Activated CD4-positive, alpha-beta memory T cell treated with anti-CD3 and anti-CD28 coated beads, Interleukin-2, amount 10 ng/mL, durations not matched to agents 7 days and 5 days (primary cell): ENCODE measurements at places on chromosomes 16 and 17. TPM values are rescaled to one million over a fixed set of nuclear protein-coding genes. Genes with fewer than 3 reads are reported as not detected.
A peak's percentile ranks its signal among the peaks of the same experiment; 100 is the strongest.

Gene MYLK3
- total RNA-seq, result 0.35 TPM

Gene IGF2BP1
- not detected for total RNA-seq

- DNase-seq, result no peak
These were observed 619 bp downstream of the NAT9 start for GRCh38 chr17:74775409-74776043.

DNA sequence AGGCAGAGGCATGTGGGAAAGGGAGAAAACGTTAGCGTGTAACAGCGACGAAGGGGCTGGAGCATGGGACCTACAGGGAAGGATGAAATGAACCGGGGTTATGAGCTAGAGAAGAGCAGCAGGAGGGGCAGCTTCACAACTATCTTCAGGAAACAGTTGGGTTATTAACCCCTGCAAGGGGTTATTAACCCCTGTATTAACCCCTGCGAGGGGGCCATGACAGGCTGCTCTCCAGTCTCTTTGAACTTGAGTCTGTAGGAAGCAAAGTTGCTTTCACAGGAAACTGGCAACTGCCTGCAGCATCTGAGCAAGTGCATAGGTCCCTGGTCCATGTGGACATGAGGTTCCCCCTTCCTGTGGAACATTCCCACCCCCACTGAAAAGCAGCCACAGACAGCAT lies 119.2 kb upstream of the CRHR1 start:
- DNase-seq, result no peak

GRCh38 chr16:11234884-11235702 lies 20.9 kb downstream of the SOCS1 start:
- DNase-seq, result no peak

DNA sequence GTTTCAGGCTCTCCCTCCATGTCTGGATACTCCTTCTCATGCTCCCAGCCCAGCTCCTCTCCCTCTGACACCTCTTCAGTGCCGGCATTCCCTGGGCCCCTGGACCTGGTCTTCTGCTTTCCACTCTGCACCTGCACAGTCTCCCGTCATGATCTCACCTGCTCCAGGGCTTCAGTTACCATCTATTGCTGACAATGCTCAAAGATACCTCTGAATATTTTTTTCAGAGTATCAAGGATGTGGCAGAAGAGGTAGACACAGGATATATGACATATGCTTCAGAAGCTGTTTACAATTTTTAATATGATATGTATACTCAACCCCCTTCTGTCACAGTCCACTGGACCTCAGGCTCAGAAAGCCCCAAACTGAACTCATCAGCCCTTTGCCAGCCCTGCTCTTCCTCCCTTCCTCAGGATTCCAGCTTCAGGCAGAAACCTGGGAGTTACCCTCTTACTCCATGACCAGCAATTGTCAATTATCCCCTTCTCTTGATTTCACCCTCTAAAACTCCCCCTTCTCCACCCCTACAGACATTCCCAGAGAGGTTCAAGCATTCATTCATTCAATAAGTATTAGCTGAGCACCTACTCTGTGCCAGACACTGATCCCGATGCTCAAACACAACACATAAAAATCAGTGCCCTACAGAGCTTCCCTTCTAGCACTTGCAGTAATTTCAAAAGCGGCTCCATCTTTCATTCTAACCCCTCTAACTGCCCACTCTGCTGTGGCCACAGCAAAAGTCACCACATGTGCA lies 7.8 kb upstream of the MLLT6 start:
- DNase-seq, result no peak

DNA sequence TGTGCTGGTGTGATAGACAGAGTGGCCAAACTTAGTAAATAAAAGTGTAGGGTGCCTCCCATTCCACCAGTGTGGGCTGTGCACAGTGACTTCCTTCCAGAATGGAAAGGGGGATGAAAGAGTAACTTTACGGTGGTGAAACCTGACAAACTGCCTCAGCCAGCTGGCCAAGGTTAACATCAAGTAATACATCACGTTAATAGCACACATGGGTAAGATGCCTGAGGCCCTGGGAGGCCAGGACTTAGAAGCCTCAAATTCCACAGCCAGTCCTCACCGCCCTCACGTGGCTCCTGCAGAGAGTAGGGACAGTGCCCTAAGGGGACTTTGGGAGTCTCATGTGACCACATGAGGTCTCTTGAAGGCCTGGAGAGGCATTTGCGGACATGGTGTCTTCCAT lies 14.1 kb downstream of the RMI2 start:
- no peak for DNase-seq

DNA sequence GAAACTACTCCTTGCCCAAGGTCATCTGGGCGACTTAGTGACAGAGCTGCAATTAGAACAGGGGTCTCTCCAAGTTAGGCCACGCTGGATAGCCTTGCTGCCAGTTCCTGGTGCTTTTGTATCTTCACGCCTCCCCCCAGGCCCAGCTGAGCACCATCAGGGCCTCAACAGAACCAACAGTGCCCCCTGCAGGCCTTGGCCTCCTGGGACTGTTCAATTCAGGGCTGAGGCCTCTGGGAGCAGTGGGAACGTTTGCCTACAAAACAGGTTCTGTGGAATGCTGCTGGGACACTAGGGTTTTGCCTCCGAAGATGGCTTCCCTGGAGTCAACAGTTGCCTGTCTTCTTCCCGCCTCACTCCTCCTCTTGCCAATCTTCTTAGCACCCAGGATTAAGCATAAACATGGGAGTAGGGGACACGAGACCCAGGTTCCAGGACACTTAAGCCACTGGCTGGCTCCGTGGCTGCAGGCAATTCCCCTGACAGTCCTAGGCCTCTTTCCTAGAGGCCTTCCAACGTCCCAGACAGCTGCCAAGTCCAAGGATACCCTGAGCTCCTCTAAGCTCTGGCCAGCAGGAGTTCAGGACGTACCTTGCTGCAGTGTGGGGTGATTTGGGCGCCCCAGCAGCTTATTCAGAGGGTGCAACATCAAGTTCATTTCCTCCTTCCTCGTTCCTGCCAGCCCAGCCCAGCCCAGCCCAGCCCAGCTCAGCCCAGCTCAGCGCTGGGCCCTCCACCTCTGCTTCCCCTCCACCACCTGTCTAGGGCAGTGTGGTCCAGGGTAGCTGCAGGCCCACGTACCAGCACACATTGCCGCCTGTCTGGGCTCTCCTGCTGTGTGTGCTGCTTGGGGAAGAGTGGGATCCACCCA lies 246.6 kb upstream of the RPL38 start:
- DNase-seq, result peak; percentile 56

GRCh38 chr17:82876149-82876548 lies 36.3 kb upstream of the ZNF750 start:
- no peak for DNase-seq

GRCh38 chr17:78081551-78081950 lies 47.0 kb downstream of the TMC6 start:
- DNase-seq, result no peak

- DNase-seq, result no peak
These were observed 237.6 kb downstream of the SOX9 start for GRCh38 chr17:72358465-72358864.

DNA sequence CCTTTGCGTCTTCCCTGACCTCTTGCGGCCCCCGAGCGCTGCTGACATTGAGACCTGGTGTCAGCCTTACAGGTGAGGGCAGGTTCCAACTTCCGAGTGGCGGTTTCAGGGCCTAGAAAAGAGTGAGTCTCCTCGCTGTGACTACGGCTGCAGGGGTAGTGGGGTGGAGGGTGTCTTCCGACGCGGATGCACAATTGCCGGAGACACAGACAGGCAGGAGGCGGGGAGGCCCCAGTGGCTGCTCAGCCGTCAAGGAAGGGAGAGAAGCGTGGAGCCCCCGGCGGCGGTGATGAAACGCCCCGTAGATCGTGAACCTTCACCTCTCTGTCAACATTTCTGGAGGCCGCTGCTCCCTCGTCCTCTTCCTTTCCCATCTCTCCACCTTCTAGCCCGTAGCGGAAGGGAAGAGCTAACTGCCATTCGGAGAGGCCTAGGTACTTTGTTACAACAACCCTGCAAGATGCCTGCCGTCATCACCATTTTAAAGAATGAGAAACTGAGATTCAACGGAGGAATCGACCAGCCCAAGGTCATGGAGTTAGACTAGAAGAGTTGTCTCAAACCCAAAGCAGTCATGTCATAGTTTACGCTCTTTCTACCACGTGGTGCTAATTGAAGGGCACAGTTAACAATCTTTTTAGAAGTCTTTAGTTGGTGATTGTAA lies 485 bp downstream of the DNAJA3 start:
- DNase-seq, result no peak
